ENCODE measurements at places on chromosomes 6 and 20.

- DNase-seq = no peak
Observed at GRCh38 chr6:94727710-94728109, 849.6 kb upstream of the MANEA start.

DNA sequence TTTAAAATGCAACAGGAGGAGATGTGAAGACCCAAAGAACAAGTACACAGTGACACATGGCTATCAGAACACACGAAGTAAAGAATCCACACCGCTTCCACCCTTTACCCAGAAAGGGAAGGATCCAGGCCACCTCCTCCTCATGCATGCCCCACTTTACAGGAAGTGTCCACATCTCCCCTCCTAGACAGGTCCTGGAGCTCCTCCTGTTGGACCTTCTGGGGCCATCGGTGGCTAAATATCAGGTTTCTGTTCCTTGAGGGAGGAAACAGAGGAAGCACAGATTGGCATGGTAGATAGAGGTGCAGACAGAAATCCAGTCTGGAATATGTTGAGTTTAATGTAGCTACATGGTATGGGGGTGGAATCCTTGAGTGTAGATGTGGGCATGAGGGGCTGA lies 10.9 kb downstream of the NINL start:
- peak; percentile 8 for DNase-seq

DNA sequence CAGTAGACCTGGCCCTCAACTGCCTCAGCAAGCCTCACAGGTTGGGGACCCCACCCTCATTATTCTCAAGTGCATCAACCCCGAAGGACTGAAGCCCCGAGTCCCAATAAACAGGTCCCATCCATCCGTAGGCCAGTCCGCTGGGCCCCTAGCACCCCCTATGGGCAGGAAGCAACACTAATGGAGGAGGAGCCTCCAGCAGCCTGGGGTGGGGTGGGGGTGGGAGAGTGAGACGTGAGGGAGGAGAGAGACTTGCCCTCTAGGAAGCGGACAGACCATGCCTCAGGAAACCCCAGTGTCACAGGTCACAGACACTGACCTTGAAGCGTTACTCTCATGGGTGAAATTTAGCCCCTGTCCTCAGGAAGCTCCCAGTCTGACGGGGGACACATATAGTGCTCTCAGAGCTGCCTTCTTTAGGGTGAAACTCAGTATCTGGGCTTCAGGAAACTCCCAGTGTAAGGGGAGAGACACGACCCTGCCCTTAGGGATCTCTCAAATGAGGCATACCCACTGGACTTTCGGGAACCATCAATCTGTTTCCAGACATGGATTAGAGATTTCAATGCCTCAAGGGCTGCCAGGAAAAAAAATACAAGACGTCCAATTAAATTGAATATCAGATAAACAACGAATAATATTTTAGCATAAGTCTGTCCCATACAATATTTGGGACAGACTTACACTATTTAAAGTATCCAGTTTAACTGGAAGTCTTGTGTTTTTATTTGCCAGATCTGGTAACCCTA lies 125.8 kb downstream of the MRPL14 start:
- DNase-seq = peak; percentile 34

DNA sequence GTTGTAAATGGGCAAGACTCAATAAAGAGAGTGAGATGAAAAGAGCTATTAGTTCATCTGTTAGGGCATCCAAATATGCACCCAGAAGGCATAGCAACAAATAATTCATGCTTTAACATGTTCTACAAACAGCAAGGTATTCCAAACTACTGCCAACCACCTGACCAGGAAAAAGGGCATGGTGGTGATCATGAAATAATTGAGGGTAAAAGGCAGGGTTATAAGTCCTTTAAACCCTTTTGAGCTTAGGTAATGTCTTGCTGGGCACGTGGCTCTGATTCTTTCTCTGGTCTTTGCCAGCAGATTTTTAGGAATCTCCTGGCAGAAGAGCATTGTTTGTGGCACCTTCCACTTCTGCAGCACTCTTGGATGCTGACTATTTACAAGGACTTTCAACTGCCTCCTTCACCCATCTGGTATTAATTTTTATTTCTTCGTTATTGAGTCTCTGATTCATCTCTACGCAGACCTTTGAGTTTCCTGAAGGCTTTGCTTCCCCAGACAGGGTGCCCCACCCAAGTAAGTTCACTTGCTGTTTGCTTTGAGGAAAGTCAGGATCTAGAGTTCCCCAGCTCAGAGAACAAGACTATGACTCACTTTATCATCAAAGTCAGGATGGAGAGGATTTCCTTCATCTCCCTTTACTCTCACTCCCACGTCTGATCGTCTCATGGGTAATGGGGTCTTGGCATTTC lies 83.4 kb upstream of the NEDD9 start:
- DNase-seq = no peak

DNA sequence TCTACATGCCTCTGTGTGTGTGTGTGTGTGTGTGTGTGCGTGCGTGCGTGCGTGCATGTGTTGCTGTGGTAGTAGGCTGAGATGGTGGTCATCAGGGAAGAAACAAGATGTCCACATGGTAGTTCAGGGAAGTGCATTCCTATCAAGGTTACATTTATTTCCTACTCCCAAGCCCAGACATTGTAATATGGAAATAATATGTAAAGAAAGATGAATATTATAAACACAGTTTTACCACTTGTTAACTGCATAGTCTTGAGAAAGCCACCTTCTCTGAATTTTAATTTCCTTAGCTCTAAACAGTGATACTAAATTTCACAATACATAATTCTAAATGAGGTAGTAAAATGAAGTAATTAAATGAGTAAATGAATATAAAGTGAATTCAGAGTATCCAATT lies 14.0 kb downstream of the MEI4 start:
- no peak for DNase-seq

- DNase-seq = no peak
Observed at GRCh38 chr20:50122763-50123162, 9.8 kb upstream of the UBE2V1 start.

- DNase-seq = no peak
Observed at GRCh38 chr6:126548300-126548699, 208.4 kb downstream of the CENPW start.

DNA sequence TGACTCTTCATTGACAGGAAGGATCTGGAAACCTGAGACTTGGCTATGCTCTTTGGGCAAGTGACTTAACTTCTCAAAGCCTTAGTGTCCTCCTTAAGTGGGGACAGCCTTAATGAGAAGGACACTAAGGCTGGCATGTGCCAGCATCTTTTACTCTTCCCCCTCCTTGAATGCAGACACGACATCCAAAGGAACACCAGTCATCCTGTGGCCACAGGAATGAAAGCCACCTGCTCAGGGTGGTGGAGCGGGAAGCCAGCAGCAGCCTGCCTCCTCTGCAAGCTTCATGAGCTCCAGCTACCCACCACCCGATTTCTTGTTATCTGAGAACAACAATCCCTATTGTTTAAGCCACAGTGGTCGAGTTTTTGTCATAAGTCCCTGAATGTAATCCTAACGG lies 44.5 kb downstream of the TMEM14B start:
- no peak for DNase-seq

GRCh38 chr20:17992847-17993513 lies 24.2 kb downstream of the MGME1 start:
- DNase-seq = no peak

DNA sequence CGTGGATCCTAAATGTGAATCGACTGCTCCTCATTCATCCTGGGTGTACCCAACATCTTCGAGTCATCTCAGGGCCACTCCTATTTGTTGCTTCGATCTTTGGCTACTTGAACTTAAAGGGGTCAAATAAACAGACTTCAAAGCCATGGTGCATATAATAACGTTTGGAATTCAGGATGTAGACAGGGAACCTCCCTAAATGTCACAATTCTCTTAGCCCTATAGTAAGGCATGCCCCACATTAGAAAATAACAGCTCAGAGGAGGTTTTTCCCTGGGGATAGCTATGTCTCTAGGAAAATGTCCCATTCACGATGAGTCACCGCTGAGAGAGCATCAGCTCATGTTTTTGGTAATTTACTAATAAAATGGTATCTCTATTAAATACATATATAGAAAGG lies 54.8 kb upstream of the BMP6 start:
- DNase-seq = no peak

Data from G401 (cell line).